ENCODE measurements at places on chromosomes 4 and X. TPM values are rescaled to one million over a fixed set of nuclear protein-coding genes. Genes with fewer than 3 reads are reported as not detected.

TMEM156 gene
- total RNA-seq = 33.7 TPM

SPARCL1 gene
- total RNA-seq = not detected

DNA sequence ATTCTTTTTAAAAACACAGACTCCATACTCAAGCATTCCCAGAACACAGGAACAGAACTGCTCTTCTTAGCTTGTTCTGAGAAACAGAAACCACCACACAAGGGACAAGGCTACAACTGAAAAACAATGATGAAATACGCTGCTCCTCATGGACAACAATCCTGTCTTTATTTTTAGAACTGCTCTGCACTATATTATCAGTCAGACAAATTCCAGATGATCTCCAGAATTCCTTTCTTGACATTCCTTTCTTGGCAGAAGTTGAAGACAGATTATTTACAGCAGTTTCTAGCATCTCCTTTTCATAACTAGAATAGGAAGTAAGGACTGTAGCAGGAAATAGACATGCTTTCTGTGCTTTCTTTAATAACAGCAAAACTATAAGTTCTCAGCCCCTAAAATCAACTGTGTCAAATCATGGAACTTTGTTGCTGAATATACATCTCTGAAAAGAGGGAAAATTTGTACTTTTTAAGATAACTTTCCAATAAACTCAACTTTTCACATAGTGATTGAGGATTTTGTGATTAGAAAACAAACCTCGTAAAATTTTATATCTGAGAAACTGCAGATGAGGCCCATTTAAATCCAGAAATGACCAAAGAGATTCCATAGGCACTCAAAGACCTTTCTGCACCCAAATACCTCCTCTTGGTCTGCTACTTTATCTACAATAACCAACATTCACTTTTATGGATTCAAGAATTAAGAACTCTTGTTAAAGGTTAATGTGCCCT is 35.9 kb downstream of the ANTXR2 start:
- DNase-seq = no peak

GRCh38 chr4:38177035-38177546 is 216.9 kb downstream of the PTTG2 start:
- no peak for DNase-seq

DNA sequence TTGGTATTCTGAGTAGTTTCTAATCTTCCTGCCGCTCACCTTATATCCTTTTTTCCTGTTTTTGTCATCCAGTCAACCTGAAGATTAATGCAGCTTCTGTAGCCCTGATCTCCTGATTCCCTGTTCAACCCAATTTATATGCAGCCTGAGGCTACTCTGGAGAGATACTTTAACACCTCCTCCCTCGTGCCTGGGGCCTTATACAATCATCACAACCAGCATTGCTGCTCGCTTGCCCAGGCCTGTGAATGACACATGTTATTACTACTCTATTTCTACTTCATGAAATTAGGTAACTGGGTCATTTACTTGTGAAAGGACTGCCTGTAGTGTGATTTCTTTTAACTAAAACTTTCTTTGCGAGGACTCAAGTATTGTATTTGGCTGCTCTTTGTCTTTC is 33.7 kb upstream of the WDR17 start:
- DNase-seq = no peak

- DNase-seq = no peak
These were observed 33.3 kb upstream of the SLC2A9 start for GRCh38 chr4:10054571-10055041.

- no peak for DNase-seq
These were observed 3.5 kb downstream of the ZAR1 start for GRCh38 chr4:48493452-48494100.
